ENCODE measurements at places on chromosomes 5 and 9. TPM values are rescaled to one million over a fixed set of nuclear protein-coding genes. Genes with fewer than 3 reads are reported as not detected.

Gene FOXD4L3
- polyA plus RNA-seq: not detected

Gene SPATA31C1
- polyA plus RNA-seq: not detected

Gene PCDHGA6
- polyA plus RNA-seq: not detected

DNA sequence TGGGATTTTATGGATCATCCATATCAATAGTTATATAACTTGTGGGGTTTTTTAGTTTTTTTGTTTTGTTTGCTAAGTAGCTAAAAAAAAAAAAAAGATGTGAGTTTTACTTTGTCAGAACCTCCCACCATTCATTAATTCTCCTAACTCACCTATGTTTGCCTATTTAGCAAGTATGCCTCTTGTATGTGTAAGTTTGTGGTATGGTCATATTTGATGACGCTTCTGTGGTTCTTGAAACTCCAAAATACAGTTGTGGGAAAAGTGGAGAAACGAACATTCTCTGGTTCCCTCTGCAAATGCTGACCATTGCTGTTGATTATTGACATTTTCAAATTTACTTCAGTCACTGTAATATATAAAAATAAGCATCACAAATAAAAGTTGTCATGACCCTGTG lies 75.7 kb downstream of the PBX3 start:
- DNase-seq: no peak

GRCh38 chr9:133463864-133464615 lies 4.3 kb downstream of the CACFD1 start:
- no peak for DNase-seq

GRCh38 chr9:35522700-35523099 lies 32.8 kb downstream of the RUSC2 start:
- DNase-seq: no peak
